IPS DF 6.9 (cell line): ENCODE measurements at places on chromosomes 4 and X.

GRCh38 chr4:151865312-151865711 lies 104.5 kb upstream of the GATB start:
- H3K36me3 ChIP-seq = no peaks in the 10 kb centered on the region
- no peak for DNase-seq
- no peak overlapping the region for H3K4me3 ChIP-seq
- H3K27ac ChIP-seq = no peak overlapping the region
- H3K4me1 ChIP-seq = no peaks in the 10 kb centered on the region

- no peak overlapping the region for H3K27ac ChIP-seq
- no peak for DNase-seq
- no peaks in the 10 kb centered on the region for H3K4me1 ChIP-seq
- no peak overlapping the region for H3K4me3 ChIP-seq
Measured at GRCh38 chrX:146243041-146243440, 425.4 kb downstream of the SLITRK2 start.

- H3K4me3 ChIP-seq = no peak overlapping the region
- H3K27me3 ChIP-seq = no peaks in the 10 kb centered on the region
- H3K4me1 ChIP-seq = no peaks in the 10 kb centered on the region
- H3K27ac ChIP-seq = no peak overlapping the region
- no peaks in the 10 kb centered on the region for H3K36me3 ChIP-seq
Measured at GRCh38 chr4:96186593-96186992, 346.7 kb downstream of the PDHA2 start.

DNA sequence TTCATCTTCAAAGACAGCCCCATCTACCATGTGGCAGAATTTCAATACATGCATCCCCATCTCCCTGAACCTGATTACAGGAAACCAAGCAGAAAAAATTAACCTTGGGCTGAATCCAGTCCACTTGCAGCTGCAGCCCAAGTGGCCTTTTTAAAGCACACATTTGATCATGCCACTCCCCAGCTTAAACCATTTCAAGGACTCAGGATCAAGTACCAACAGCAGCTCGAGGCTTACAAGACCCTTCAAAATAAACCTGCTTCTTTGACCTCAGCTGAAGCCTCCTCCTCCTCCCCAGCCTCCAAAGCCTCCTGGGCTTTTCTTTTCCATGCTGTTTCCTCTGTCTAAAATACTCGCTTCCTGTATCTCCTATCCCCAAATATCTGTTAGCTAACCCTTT lies 50.7 kb upstream of the KIT start:
- no peaks in the 10 kb centered on the region for H3K36me3 ChIP-seq
- no peak overlapping the region for H3K27ac ChIP-seq
- H3K27me3 ChIP-seq = no peaks in the 10 kb centered on the region
- no peak overlapping the region for H3K4me3 ChIP-seq
- H3K4me1 ChIP-seq = no peaks in the 10 kb centered on the region

DNA sequence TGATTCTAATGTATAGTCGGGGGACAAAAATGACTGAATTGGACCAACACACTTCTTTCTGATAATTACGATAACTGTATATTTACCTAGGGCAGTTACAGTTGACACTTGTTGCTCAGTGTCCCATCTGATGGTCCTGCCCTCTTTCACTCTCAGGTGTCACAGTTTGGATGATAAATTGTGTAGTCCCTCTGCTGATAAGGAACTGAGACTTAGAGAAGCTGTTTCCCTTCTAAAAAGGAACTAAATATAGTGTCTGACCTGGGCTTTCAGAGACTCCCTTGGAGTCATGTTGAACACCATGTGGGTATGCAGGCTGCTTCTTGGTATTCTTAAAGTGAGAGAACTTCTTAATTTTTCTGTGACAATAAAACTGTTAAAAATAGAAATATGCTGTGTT lies 23.7 kb upstream of the PNPLA4 start:
- no peak overlapping the region for H3K4me3 ChIP-seq
- H3K27me3 ChIP-seq = no peaks in the 10 kb centered on the region
- no peaks in the 10 kb centered on the region for H3K4me1 ChIP-seq
- H3K36me3 ChIP-seq = no peaks in the 10 kb centered on the region

GRCh38 chr4:113016377-113016776 lies 33.1 kb upstream of the ANK2 start:
- no peaks in the 10 kb centered on the region for H3K27me3 ChIP-seq
- no peak overlapping the region for H3K27ac ChIP-seq
- no peaks in the 10 kb centered on the region for H3K4me1 ChIP-seq
- DNase-seq = no peak

DNA sequence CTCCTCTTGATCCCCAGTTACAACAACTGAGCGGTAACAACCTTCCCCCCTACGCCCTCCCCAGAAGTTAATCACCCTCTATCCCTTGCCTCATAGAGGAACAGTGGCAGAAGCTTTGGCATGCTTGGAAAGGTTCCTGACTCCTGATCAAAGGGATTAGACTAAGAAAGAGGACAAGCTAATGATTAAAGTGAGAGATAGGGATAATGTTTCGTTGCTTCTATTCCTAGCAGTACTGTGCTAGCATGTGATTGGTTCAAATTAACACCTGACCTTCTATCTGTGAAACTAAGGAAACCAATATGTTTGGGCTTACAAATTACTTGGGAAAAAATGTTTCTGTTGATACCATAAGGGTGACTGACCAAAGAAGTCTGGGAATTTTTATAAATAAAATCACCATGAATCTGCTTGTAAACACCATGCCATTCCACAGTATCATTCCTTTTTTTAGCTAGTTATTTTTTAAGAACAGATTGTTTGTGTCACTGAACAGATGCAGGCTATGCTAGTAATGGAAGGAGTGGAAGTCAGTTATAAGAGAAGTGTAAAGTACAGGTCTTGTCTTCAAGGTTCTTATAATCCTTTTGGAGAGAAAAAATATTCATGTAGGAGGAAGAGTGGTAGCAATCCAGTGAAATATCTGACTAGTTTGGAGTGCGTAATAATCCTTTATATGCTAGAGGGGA lies 11.3 kb upstream of the ATP1B4 start:
- DNase-seq = no peak
- no peaks in the 10 kb centered on the region for H3K36me3 ChIP-seq
- H3K4me1 ChIP-seq = no peaks in the 10 kb centered on the region
- H3K27ac ChIP-seq = no peak overlapping the region
- H3K4me3 ChIP-seq = no peak overlapping the region
- H3K27me3 ChIP-seq = no peaks in the 10 kb centered on the region

DNA sequence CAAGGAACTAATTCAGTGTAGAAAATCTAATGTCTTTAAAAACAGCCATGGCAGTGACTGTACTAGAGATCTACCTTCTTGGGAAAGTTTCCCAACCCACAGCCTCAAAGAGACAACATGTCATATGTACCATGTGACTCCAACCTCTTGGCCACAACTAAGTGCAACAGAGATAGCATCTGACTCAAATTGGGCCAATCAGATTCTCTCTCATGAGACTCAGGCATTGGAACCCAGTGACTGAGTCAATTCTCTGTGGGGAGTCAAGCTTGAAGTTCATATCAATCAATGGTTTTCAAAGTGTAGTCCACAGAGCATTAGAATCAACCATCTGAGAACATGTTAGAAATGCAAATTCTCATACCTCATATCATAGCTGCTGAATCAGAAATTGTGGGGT lies 123.3 kb downstream of the MBNL3 start:
- no peak overlapping the region for H3K27ac ChIP-seq
- DNase-seq = no peak
- H3K27me3 ChIP-seq = peaks cover 16% of the 10 kb centered on the region; the same call in 1 of the 2 replicates
- no peaks in the 10 kb centered on the region for H3K36me3 ChIP-seq
- H3K4me3 ChIP-seq = no peak overlapping the region

- H3K27me3 ChIP-seq = no peaks in the 10 kb centered on the region
- no peak for DNase-seq
- no peak overlapping the region for H3K27ac ChIP-seq
- H3K4me1 ChIP-seq = no peaks in the 10 kb centered on the region
- H3K36me3 ChIP-seq = no peaks in the 10 kb centered on the region
Measured at GRCh38 chr4:67554096-67554495, 4.4 kb upstream of the STAP1 start.

- H3K27me3 ChIP-seq = no peaks in the 10 kb centered on the region
- no peak overlapping the region for H3K4me3 ChIP-seq
- peaks cover 3% of the 10 kb centered on the region; the same call in 1 of the 2 replicates for H3K4me1 ChIP-seq
- no peak for DNase-seq
- H3K36me3 ChIP-seq = peaks cover 19% of the 10 kb centered on the region; the same call in 1 of the 2 replicates
Measured at GRCh38 chr4:186709517-186709916, 14.1 kb downstream of the FAT1 start.
